ENCODE measurements at places on chromosomes 6 and 20. TPM values are rescaled to one million over a fixed set of nuclear protein-coding genes. Genes with fewer than 3 reads are reported as not detected.

- no peak for DNase-seq
Observed at GRCh38 chr6:164532198-164533044, 777.0 kb downstream of the C6orf118 start.

Gene ENPP5
- not detected for polyA plus RNA-seq

DNA sequence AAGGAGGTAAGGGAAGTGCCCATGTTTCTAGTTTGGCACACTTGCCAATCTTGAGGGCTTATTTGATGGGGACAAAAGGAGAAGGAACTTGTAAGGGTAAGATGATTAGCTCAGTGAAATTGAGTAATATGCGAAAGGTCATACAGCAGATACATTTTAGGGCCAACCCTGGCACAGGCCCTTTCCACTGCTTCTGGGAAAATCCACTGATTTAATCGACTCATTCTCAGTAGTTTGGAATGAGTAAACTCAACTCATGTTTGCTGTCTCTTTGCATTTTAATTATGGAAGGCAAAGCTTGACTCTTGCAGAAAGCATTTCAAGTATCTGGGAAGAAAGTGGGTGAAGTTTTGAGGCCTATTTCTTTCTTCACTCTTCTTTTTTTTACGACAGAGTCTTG lies 20.0 kb downstream of the PHF20 start:
- DNase-seq = no peak

Gene KIF16B
- 13.8 TPM for polyA plus RNA-seq

GRCh38 chr6:49713346-49713745 lies at the start of gene CRISP2:
Gene CRISP2, minus strand, starts transcription at chr6:49713543. Its CDS starts 4,347 bp downstream, at chr6:49709196.
- DNase-seq = no peak

Gene GPANK1
- polyA plus RNA-seq = 9.7 TPM

DNA sequence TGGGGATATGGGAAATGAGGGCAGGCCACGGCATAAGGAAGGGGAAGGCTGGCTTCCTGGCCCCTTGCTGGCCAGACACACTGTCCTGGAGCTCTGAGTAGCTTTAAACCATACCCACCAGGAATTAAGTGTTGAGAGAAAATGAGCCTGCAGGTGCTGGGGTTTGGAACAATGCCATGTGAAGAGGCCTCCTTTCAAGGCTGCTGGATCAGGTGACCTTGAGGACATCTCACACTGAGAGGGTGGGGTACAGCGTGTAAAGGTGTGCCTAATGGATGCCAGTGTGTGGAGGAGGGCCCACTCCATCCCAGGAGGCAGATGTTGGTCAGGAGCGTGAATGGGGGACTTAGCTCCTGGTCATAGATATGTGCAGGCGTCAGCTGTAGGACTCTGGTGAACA lies 74.8 kb upstream of the MLN start:
- DNase-seq = no peak

Gene SUMO4
- polyA plus RNA-seq = not detected

DNA sequence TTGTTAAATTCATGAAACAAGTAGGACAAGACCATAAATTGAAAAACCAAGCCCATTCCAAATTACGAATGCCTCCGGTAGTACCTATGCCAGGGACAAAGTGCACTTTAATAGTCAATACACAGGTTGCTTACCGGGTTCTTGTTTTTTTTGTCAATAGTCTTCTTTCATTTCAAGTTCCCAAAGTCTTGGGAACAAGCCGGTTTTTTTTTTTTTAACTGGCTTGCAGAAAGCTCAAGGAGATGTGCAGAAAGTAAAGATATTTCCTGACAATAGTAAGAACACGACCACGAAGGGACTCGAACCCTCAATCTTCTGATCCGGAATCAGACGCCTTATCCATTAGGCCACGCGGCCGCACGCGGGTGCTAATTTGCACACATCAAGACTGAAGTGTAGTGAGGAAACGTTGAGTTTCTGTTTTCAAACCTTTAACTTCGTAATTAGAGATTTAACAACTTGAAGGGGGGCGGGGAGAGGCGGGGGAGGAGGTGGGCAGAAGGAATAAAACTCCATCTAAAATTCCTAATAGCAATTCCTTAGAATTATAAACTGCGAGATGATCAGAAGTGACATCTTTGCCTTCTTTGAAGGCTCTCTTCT lies 181.0 kb downstream of the TRIM27 start:
- peak; percentile 91 for DNase-seq

DNA sequence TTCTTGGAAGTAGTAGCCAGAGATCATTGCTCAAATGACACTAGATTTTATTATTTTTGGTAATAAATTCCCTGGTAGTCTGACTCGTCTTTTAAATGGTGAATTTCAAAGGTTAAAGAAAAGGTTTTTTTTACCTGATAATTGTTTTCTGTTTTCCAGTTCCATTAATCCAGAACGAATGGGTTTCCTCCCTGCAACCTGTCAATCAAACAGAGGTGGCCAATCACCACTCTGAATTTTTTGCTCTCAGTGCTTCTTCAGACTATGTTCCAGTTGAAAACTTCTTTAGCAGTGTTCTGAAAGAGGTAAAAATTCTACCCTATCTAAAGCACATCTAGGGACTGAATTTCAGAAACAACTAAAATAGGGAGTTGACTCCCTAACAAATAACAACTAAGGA lies 73.8 kb downstream of the PHIP start:
- no peak for DNase-seq

DNA sequence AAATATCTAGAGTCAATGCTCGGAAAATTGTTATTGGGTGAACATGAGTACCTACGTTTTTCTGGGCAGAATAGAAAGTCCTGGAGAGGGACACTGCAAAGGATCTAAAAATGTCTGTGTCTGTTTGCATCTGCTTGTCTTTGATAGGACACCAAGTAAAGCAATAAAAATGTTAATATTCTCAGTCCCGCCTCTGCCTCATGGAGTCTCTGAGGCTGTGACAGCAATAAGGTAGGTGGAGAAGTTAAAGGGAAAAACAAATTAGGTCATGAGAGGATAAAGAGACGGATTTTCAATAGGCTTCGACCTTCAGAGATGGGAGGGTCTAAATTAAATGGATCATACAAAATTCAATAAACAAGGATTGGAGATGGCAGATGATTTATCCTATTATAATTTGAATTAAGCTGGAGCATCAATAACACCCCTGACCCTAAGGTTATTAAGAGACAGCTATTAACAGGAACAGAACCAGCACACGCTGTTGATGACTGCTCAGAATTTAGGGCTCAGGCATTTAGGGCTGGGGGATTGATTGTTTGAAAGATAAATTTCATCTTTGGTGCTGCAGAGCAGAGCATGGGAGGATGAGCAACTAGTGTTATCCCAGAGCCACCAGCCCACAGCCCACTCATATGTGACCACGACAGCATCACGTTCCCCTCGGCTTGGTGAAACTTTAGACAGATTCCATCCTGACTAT lies 620.3 kb upstream of the CDH4 start:
- no peak for DNase-seq

Gene ELOVL4
- 1.1 TPM for polyA plus RNA-seq

DNA sequence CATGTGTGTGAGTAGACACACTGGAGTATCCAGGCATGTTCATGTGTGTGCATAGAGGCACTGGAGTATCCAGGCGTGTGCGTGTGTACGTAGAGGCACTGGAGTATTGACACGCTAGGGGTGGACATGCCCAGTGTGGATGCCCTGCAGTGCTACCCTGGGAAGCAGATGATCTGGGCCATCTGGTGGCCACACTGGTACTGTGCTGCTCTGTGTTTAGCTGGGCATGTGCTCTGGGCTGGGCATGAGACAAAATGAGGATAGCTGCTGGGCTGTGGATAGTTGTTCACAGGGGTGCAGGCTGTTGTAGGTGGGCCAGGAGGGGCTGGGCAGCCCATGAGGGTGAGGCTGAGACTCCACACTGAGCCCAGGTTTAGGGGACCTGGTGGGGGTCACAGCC lies 24.0 kb upstream of the NPBWR2 start:
- DNase-seq = peak; percentile 68

Gene ZNF391
- polyA plus RNA-seq = 0.34 TPM

- no peak for DNase-seq
Observed at GRCh38 chr6:10194816-10195672, 219.8 kb downstream of the TFAP2A start.

- DNase-seq = no peak
Observed at GRCh38 chr20:34675993-34676641, 775 bp downstream of the PIGU start.

DNA sequence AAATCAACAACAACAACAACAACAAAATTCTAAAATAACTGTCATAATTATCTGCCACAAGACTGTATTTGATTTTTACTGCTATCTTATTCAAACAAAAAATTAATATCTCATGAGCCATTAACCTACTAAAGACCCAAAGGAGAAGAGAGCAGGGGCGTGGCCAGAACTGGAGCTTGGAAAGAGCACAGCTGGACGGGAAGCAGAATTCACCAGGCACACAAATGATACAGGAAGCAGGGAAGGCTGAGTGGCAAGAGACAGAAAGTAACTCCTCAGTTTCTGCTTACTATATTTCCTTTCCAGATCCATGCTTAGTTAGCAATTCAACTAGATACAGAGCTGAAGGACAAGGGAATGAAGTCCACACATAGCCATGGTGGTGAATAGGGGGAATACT lies 54.4 kb downstream of the FKBP5 start:
- no peak for DNase-seq

DNA sequence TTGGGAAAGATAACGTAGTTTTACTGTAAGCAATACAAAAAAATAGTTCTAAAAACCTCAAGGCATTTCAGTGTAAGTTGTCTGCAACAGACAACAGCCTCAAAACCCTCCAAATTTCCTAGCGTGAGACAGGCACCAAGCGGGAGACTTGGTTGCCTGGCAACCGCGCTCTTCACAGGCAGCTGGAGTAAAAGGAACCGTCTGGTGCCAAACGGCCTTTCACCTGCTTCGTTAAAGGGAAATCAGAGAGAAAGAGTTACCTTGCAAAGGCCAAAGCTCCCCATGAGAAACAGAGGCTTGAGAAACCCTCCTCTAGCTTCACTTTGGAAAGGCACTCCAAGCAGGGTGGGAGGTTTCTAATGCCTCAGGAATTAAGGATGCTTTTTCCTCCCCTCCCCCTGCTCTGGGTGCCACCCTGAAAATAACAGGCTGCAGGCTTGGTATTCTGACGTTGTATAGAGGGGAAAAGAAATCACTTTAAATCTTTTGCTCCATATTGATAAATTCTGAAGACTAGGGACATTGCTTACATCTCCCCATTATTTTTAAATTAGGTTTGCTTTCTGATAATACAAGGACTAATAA lies 129.7 kb upstream of the UFL1 start:
- no peak for DNase-seq

DNA sequence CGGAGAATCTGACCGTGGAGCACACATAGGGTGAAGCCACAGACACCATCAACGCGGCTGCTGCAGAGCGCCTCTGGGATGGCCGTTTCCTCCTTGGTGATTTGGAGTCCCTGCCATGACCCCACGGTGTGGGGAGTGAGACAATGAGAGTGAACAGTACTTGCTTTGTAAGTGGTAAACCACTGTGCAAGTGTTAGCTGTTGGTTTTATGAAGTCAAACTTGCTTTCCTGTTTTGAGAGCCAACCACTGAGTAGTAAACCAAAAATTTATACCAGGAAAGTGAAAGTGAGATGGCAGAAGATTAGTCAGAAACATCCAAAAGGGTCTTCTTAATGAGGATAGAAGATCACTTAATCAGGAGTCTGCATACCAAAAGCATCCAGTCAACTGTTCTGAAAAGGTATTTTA lies 160.7 kb downstream of the FOXC1 start:
- DNase-seq = no peak

- no peak for DNase-seq
Observed at GRCh38 chr6:23775127-23775526, 350.9 kb upstream of the NRSN1 start.

Gene CD40
- 4.7 TPM for polyA plus RNA-seq

GRCh38 chr6:21942897-21943296 lies 349.3 kb downstream of the SOX4 start:
- DNase-seq = no peak

Gene MRPS26
- polyA plus RNA-seq = 111 TPM

DNA sequence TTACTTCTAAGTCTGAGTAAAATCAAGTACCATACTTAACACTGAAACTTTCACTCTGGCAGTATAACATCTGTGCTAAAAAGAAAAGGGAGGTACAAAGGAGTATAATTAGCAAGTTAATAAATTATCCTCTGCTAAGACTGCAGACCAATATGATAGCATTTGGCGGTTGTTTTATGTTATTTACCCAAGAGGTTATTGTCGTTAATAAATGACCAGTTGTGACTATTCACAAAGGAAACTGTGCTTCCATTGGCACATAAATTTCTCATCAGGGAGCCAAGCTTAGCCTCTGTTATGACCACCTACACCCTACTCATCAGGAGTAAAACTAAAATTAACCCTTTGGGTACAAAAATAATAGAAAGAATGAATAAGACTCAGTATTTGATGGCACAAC lies 86.5 kb downstream of the CRYBG1 start:
- DNase-seq = peak; percentile 33

DNA sequence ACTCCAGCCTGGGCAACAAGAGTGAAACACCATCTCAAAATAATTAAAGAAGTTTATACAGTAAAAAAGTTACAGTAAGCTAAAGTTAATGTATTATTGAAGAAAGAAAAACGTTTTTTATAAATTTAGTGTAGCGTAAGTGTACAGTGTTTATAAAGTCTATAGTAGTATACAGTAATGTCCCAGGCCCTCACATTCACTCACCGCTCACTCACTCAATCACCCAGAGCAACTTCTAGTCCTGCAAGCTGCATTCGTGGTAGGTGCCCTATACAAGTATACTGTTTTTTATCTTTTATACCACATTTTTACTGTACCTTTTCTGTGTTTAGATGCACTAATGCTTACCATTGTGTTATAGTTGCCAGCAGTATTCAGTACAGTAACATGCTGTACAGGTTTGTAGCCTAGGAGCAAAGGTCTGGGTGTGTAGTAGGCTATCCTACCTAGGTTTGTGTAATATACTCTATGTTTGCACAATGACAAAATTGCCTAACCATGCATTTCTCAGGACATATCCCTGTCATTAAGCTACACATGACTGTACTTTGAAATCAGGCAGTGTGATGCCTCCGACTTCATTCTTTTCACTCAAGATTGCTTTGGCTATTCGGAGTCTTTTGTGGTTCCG lies 16.7 kb downstream of the MGME1 start:
- DNase-seq = no peak

DNA sequence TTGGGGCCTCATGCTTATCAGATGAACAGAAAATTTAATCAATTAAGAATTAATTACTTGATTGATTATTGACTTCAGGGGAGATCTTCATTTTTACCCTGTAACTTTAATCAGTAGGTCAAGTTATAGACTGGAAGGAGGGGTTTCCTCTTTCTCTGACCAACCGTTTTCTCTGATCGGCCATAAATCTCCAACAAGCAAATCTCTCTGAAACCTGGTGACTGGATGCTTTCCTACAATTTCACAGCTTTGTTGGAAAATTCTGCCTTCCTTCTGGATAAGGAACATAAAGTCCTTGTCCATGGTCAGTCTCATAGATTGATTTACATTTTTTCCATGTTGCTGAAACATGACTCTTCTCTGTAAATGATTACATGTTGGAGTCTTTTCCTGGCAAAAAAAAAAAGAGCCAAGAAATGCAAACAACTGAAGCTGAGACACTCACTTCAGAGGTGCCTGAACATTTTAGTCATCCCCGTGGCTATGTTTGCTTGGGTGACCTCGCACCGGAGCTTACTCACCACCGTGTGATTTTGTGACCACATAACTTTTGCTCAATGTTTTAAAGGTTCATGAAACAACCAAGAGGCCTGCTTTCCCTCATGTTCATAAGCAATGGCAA lies 31.0 kb downstream of the IRF4 start:
- DNase-seq = peak; percentile 96

Gene FOXA2
- 20.3 TPM for polyA plus RNA-seq

Gene RFX6
- polyA plus RNA-seq = not detected

Data from A549 (cell line).